ENCODE measurements at places on chromosomes 4 and X.

- no peak for DNase-seq
Observed at GRCh38 chrX:120377179-120377578, 15.3 kb downstream of the ATP1B4 start.

DNA sequence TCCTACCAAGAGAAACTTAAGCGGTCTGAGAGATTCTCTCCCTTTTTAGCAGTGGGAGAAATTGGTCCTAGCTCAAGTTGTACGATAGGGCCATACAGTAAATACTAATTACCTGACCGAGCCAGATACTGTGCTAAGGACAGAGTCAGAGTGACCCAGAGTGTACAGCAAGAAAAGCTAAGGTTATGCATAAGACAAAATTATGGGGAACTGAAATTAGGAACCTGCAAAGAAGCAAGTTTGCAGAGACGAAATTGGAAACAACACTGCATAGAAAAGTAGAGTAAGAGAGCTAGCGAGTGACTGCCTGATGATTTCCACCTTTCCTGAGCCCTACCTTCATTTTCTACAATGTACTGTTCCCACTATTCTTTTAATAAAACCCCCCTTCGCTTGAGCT, 278.1 kb downstream of the NKX6-1 start:
- no peak for DNase-seq

- no peak for DNase-seq
Observed at GRCh38 chr4:120617171-120617570, 305.4 kb downstream of the PRDM5 start.

GRCh38 chrX:129716507-129716906, 22.3 kb upstream of the XPNPEP2 start:
- DNase-seq = no peak

- DNase-seq = no peak
Observed at GRCh38 chr4:19402581-19403065, 849.1 kb upstream of the SLIT2 start.

GRCh38 chr4:138734746-138735145, 280.8 kb upstream of the NOCT start:
- DNase-seq = no peak

DNA sequence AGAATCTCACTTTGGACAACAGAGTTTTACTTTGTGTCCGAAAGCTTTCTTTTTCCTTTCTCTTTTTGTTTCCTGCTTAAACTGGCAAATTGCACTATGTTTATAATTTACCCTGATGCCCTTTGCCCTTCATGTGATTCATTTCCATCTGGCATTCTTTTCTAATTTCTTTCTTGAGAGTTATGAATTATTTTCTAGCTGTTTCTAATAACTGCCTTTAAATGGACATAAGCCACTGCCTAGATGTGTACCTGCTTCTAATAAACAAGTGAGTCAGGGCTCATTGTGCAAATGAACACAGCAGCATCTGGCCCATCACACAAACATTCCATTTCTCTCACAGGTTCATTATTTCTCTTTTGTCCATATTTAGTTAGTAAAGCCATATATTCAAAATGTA, 242.3 kb upstream of the GPRIN3 start:
- DNase-seq = no peak

DNA sequence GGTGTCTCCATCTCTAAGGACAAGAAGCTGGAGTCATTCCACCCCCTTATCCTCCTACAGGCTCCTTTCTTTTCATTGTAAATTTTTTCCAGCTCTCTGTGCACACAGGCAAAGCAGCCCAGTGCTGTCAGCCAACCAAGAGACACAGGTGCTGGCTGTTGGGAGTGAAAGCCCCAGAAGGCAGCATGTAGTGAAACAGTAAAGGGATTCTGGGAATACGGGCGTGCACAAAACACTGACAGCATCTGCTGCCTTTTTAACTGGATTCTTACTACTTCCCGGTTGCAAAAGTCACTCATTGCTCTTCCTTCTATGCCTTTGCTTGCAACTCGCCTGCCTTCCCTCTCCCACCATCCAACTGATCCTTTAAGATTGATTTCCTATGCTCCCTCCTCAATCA, 208.6 kb upstream of the PRPS2 start:
- no peak for DNase-seq

DNA sequence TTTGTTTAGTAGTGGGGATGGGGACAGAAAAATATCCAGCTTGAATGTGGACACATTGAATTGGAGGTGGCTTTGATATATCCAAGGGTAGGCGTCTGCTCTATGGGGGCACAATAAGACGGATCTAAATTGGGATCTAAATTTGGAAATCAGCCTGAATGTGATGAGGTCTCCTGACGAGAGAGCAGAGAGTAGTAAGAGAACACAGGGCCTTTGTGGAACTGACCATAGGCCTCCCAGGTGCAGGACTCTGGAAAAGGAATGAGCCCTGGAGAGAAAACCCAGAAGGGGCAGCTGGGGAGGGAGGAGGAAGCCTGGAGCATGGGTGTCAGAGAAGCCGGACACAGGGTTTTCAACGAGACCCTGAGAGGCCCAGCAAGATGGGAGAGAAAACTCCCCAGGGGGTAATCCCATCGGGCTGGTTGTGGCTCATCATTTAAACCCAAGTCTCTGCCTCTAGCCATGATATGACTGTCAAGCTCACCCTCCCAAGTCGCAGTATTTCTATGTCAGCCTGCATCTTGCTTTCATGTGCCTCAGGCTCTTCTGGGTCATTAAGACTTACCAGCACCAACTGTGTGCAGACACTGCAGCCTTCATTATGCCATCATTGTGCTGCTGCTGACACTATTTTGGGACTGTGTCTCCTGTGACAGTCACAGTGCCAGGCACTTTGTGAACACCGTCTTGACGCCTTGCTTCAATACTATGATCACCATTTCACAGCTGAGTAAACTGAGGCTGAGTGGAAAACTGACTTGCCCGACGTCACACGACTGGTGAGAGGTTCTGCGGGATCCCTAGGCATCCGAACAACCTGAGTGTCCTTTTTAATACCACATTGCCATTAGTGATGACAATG, 57.1 kb downstream of the ANAPC4 start:
- no peak for DNase-seq

DNA sequence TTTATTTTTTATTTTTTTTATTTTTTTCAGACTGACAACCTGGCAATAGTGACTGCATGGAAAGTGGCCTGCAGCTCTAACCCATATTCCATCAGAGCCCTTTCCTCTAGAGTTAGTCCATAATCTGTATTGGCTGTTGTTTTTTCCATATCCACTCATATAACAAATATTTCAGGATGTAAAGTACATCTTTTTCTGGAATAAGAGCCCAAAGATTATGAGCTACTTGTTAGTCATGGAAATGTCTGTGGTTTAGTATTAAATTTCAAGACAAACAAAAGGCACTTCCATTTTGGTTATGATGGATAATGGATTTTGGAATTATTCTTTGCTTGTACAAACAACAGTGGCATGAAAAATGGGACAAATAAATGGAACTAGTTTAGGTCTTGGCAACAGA, 296.0 kb upstream of the HS3ST1 start:
- DNase-seq = no peak

- DNase-seq = no peak
Observed at GRCh38 chr4:168876106-168876505, 133.9 kb downstream of the CBR4 start.

DNA sequence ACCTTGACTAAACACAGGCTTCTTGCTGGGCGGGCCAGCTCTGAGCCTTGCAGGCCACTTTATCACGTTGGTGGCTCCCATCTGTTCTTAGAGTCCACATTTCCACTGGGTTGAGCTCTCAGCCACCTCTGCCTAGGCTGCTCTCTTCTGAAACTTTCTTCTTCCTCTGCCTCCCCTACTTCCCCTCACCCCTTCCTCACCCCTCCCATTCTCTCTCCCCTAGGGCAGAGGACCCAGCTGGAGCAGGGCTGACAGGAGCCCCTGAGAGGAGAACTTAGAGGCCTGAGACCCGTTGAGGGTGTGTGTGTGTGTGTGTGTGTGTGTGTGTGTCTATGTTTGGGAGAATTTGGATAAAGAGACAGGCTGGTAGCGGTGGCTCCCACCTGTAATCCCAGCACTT, 19.9 kb upstream of the TMSB4X start:
- no peak for DNase-seq

GRCh38 chr4:138097912-138098600, 144.1 kb downstream of the SLC7A11 start:
- DNase-seq = no peak

DNA sequence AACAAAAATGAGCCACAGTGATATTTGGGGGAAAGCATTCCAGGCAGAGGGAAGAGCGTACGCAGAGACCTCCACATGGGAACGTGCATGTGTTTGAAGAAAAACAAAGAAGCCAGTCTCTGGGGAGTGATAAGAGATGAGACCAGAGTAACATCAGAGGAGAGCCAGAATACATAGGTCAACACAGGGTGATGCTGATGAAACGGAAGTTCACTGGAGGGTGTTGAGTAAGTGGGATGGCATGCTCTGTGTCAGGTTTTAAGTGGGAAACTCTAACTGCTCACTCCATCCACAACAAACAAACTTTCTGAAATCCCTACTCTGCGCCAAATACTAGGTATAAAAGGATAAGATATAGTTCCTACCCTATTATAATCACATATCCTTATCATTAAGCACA, 110.0 kb downstream of the ARHGAP6 start:
- DNase-seq = no peak

GRCh38 chr4:1029529-1029928, 18.1 kb downstream of the FGFRL1 start:
- DNase-seq = no peak

All from cortex of kidney (tissue), 1 donor.